ENCODE measurements at places on chromosomes 2 and 18.
A peak's percentile ranks its signal among the peaks of the same experiment; 100 is the strongest.

- DNase-seq, result peak; percentile 92
Measured at GRCh38 chr2:161160226-161161073, at the start of gene TANK. Gene TANK (plus strand): TSS chr2:161160428. CDS start chr2:161179663, 19,235 bp downstream.

DNA sequence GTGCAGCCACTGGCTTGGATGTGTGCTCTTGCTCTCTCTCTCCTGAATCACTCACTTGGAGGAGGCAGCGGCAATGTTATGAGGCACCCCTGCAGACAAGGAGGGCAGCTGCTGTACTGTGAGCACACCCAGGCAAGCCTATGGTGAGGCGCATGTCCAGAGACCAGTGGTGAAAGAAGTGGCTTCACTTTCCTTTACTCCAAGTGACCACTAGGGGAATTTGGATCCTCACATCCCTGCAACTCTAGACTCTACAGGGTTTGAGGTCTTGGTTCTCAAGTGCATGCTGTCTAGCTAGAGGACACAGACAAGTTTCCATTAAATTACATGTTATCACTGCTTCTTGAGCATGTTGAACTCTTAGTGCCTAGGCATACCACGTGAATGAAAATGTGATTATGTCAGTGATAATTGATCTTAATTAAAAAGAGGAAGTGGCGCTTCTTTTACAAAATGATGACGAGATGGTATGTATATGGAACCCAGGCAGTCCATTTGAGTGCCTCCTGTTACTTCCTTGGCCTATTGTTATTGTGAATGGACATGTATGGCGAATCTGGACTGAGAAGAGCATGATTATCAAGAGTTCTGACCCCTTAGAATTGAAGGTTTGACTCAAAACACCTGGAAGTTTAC, 181.0 kb upstream of the CDH2 start:
- DNase-seq, result no peak

- no peak for DNase-seq
Measured at GRCh38 chr2:179917272-179917671, 55.9 kb upstream of the ZNF385B start.

- no peak for DNase-seq
Measured at GRCh38 chr2:240423788-240424191, 11.7 kb upstream of the GPC1 start.

DNA sequence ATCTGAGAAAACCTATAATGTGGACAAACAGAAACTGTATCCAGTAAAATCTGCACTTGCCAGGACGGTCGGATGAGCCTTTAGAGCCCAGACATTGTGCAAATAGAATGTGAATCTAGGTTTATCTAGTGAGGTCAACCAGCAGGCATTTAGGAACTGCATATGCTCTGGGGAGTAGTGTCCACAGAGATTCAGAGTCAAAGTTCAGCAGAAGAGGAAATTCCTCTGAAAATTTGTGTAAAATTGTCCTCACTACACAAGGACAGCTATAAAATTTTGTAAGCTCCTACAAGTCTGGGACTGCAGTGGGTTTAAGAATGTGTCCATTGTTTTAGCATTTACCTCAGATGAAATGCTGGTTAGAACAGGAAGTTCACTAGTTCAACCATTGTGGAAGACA, 9.8 kb upstream of the NDUFV2 start:
- DNase-seq, result no peak

- no peak for DNase-seq
Measured at GRCh38 chr18:32160547-32160946, 29.3 kb upstream of the MEP1B start.

- DNase-seq, result no peak
Measured at GRCh38 chr2:221833966-221834365, 261.9 kb upstream of the EPHA4 start.

DNA sequence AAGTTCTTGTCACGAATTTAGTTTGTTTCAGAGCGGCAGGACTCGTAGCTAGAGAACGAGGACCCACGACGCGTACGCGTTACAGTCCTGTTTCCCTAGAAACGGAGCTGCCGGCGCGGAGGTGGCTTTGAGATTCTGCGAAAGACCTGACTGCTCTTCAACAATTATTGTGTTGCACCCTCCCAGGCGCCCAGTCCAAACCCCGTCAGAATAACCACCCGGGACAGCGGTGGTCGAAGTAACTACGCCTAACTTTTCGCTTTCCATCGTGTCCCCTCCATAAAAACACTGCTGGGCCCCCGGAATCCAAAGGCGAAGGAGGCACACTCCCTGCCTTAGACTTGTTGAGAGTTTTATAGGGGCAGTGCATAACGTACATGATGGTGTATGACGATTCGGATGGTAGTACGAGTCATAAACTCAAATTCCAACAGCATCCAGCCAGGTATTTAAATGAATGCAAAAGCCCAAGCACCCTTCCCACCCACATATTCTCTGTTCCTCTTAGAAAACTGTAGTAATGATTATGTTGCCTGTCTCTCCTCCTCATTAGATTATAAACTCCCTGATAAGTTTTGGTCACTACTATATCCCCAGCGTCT, 651 bp upstream of the STAM2 start:
- DNase-seq, result no peak

- no peak for DNase-seq
Measured at GRCh38 chr18:50135903-50136302, 59.0 kb downstream of the MYO5B start.

- no peak for DNase-seq
Measured at GRCh38 chr2:9547262-9547991, 8.2 kb downstream of the ADAM17 start.

DNA sequence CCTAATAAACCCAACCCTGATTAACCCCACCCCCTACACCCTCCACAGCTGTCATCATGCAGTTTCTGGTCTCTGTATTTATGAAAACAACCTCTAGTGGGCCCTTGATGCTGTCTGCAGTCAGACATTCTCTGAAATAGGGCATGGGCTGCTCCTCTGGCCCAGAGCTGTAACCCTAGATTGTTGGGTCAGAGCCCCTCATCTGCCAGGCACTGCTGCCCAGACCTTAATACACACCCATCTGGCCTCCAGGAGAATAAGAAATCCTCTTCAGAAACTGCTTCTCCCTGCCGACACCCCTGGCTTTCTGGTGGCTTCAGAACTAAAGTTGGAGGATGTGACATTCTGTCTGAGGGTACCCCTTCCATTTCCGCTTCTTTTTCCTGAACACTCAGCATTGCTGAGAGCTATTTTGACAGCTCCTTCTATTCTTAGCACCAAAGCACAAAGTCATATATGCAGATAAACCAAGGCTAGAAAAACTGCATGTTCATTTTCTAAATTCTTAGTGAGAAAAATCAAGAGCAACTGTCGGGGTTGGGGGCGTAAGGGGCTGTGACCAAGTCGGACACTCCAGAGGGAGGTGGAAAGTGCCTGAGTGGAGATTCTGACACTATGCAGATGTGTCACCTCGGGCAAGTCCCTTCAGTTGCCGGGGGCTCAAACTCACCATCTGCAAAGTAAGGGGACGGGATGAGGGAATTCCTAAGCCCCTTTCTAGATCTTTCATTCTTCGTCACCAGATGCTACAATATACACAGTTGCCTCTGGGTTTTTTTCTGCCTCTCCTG, 28.7 kb downstream of the SRSF7 start:
- peak; percentile 59 for DNase-seq

DNA sequence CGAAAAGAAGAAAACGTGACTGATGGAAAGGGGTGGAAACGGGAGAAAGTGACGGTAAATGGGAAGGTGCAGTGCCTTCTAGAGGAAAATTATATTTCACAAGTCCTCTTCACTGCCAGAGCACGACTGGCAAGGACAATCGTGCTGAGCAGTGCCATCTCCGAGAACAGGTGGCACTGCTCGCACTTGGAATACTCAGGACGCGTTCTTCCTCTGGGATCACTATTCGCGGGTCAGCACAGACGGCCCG, 364 bp downstream of the STAT1 start:
- DNase-seq, result peak; percentile 6

- no peak for DNase-seq
Measured at GRCh38 chr2:150143087-150143536, 344.4 kb downstream of the RND3 start.

GRCh38 chr18:57352271-57352701, at the start of gene ST8SIA3:
Gene ST8SIA3 (plus strand): TSS chr18:57352557. CDS start chr18:57352847, 290 bp downstream.
- DNase-seq, result no peak

- DNase-seq, result no peak
Measured at GRCh38 chr18:21393986-21394385, 152.0 kb downstream of the GREB1L start.

- DNase-seq, result no peak
Measured at GRCh38 chr2:6982449-6982848, 65.2 kb downstream of the RNF144A start.

DNA sequence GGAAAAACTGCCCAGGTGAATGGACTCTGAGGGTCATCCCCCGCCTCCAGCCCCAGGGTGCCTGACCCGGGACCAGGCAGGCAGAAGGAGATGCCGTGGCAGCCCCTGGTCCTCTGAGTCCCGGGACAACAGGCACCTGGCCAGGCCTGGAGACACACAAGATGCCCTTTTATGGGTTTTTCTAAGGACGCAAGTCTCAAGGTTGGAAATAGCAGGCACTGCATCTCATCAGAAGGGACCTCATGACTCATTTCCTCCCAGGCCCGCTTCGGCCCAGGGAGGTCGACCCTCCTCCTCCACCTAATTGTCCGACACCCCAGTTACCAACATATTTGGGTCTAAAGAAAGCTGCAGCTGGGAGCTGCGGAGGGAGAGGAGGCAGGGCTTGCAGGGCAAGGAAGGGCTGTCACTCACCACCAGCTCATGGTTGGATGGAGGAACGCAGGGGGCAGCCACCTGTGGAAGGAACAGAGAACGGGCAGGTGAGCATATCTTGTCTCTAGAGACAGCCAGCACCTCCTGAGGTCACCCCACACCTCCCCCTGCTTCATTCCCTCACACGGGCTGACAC, 82.9 kb downstream of the TNS1 start:
- DNase-seq, result no peak

- no peak for DNase-seq
Measured at GRCh38 chr2:6181926-6182325, 489.7 kb downstream of the SOX11 start.

GRCh38 chr2:25561136-25561850, 112.1 kb downstream of the DTNB start:
- no peak for DNase-seq

DNA sequence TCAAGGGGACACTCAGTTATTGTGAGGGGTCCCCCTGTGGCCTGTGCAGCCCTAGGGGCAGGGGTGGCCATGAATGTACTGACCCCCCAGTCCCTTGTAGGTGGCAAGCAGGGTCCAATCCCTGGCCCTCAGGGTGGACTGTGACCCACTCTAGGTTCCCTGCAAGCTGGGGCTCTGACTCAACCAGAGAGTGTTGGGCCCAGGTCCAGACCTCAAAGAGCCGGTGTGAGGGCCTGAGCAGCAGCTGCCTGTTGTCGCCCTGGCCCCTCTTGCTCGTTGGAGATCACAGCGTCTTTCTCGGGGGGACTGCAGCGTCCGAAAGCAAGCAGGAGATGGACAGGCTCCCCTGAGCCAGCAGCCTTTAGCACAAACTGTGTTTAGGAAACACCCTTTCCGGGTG, 66.8 kb upstream of the ATG16L1 start:
- no peak for DNase-seq

DNA sequence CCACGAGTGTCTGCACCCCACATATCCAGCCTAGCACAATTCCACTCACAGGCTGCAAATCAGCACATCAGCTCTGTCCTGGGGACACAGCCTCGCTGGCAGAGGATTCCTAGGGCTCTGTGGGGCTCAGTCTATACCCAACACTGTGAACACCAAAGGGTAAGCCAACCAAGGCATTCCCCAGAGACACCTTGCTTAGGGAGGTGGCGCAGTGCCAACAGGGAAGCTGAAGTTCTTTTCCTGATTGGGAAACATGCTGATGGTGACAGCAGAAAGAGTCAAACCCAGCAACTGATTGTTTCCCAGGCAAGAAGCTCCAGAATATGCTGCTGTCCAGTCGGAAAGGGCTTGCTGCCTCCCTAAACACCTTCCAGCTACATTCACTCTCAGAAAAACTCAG, 55.8 kb downstream of the TTC32 start:
- no peak for DNase-seq

- no peak for DNase-seq
Measured at GRCh38 chr2:233039212-233039845, 6.9 kb downstream of the NEU2 start.

- DNase-seq, result no peak
Measured at GRCh38 chr2:172223601-172224054, 120.9 kb upstream of the DLX2 start.

GRCh38 chr2:33518929-33519328, 42.5 kb downstream of the RASGRP3 start:
- no peak for DNase-seq

GRCh38 chr2:24122366-24123194, 554 bp downstream of the PFN4 start:
- DNase-seq, result no peak

DNA sequence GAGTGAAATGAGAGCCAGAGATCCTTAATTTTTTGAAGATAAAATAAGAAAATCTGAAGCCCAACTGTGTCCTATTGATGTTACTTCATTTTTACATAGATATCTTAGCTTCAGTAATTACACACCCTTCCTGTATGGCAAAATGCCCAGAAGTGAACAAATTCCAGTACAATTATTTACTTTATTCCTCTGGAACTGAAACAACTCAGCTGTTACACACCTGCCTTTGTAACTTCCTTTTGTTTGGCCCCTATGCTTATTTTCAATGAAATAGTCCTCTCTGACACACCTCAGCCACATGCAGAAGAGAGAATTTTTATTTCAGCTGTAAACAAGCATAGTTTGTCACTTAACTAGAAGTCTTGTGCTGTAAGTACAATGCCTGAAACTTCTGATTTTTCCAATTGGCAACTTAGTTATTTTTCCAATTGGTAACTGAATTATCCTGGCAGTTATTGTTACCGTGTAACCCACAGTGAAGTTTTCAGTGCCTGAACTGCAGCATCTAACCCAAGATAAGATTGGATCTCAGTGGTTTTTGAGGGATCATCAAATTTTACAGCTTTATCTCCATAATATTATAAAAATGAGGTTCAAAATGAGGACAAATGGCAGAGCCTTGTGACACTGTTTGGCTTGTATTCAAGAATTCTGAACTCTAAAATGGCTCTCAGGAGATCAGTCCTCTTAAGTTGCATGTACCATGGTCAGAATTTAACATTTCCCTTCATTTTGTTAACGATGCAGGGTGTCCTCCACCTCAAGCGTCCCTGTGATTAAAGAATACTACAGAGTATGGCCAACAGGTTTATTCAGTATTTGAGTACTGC, 82.6 kb downstream of the PKP4 start:
- no peak for DNase-seq

DNA sequence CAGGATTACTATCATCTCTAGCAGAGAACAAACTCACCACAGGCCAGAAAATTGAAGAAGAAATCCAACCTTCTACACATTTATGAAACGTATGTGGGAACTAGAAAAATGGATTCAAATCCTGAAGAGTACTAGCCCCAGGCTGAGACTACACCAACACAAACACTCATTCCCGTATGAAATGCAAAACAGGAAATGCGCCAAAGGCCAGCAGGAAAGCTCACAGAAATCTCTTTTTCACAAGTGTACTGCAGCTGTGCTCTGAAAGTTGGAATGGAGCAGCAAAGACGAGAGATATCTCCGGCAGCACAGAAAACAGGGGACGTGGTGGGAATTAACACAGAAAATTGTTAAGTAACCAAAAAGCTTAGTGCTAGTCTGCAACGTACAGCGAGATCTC, 913.5 kb downstream of the TDRD15 start:
- no peak for DNase-seq

GRCh38 chr2:13115643-13116042, 398.9 kb downstream of the TRIB2 start:
- no peak for DNase-seq
